Inflammatory macrophage treated with lipopolysaccharide for 1 hour (primary cell): ENCODE measurements at places on chromosomes 13 and 19.

DNA sequence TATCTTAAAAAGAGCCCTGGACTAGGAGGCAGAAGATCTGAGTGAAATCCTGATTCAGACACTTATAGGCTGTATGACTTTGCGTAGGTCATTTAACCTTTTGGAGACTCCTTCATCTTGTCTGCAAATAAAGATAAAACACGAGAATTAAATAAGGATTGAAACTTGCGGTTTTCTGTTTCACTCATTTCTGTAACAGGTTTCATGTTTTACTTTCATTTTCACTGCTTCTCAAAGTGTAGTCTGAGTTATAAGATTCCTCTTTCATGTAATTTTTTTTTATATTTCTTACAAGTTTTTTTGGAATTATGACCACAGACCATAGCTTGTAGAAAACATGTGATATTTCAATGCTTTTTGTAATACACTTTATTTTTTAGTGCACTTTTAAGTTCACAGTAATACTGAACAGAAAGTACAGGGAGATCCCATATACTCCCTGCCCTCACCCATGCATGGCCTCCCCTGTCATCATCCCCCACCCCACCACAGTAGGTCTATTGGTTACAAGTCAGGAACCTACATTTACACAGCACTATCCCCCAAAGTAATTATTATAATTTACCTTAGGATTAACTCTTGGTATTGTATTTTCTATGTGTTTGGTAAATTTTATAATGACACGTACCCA lies 174.6 kb downstream of the ITGBL1 start:
- no peak for DNase-seq

GRCh38 chr19:40791349-40791748 lies 7.6 kb upstream of the EGLN2 start:
- DNase-seq: no peak

- no peak for DNase-seq
Measured at GRCh38 chr13:39670445-39670844, 15.0 kb downstream of the COG6 start.

GRCh38 chr13:68099631-68100030 lies 869.5 kb upstream of the PCDH9 start:
- DNase-seq: no peak

GRCh38 chr19:30206187-30206586 lies 166.0 kb upstream of the ZNF536 start:
- no peak for DNase-seq

- DNase-seq: no peak
Measured at GRCh38 chr19:1051791-1052190, 11.9 kb downstream of the ABCA7 start.

GRCh38 chr13:23966221-23966690 lies 69.0 kb upstream of the C1QTNF9B start:
- no peak for DNase-seq

- no peak for DNase-seq
Measured at GRCh38 chr13:100138859-100139491, 50.1 kb downstream of the PCCA start.

DNA sequence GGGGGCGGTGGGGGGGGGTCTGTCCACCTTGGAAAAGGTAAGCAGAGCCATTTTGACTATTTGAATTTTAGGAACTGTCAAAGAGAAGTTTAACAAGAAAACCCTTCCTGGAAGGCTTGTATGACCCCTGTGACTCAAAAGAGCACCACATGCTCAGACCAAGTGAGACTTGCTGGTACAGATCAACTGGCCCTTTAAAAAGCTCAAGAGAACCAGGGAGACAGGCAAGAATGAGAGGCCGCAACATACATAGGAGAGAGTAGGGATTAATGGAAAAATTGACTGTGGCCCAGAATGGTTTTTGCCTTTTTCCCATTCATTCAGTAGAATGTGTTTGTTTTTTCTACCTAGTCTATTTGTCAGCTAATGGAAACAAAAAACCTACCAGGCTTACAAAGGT lies 26.2 kb upstream of the ATP8A2 start:
- no peak for DNase-seq

DNA sequence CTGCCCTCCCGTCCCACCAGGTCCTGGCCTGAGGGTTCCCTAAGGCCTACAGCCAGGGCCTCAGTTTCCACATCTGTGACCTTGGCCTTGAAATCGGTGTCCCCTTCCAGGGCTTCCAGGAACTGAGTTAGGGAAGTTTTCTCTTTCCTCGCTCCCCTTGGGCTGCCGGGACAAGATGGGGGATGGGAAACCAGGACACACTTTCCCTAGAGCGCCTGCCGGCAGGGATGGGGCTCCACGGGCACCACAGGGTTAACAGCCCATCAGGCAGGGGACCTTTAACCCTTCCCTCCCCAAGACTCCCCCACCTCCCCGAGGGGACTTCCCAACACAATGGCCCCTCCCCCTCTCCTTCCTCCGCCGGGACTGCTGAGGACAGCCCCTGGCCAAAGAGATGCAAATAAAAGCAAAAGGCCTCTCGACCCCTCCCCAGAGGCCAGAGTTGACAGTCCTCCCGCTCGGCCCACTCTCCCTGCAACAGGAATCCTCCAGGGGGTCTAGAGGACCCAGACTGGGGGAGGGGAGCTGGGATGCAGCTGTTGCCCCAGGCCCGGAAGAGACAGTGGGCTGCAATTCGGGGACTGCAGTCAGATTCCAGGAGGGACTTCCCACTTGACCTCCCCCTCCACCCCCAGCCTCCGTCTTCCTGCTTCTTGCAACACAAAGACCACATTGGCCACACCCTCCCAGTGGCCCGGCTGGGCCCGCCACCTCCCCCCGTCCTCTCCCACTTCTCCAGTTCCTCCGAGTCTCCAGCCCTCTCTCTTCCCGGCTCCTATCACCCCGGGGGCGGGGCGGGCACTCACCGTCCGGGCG lies 3.4 kb downstream of the BBC3 start:
- DNase-seq: peak; percentile 94

- no peak for DNase-seq
Measured at GRCh38 chr13:72853000-72853399, 71.1 kb downstream of the PIBF1 start.

GRCh38 chr13:76004416-76004815 lies 368.3 kb downstream of the LMO7 start:
- DNase-seq: no peak
